RPMI7951 (cell line): ENCODE measurements at places on chromosomes 12 and 14. TPM values are rescaled to one million over a fixed set of nuclear protein-coding genes. Genes with fewer than 3 reads are reported as not detected.
A peak's percentile ranks its signal among the peaks of the same experiment; 100 is the strongest.

TAMALIN gene
- 0.20 and 0.24 TPM in 2 replicates for total RNA-seq

OR6C2 gene
- not detected in 2 replicates for total RNA-seq

DNA sequence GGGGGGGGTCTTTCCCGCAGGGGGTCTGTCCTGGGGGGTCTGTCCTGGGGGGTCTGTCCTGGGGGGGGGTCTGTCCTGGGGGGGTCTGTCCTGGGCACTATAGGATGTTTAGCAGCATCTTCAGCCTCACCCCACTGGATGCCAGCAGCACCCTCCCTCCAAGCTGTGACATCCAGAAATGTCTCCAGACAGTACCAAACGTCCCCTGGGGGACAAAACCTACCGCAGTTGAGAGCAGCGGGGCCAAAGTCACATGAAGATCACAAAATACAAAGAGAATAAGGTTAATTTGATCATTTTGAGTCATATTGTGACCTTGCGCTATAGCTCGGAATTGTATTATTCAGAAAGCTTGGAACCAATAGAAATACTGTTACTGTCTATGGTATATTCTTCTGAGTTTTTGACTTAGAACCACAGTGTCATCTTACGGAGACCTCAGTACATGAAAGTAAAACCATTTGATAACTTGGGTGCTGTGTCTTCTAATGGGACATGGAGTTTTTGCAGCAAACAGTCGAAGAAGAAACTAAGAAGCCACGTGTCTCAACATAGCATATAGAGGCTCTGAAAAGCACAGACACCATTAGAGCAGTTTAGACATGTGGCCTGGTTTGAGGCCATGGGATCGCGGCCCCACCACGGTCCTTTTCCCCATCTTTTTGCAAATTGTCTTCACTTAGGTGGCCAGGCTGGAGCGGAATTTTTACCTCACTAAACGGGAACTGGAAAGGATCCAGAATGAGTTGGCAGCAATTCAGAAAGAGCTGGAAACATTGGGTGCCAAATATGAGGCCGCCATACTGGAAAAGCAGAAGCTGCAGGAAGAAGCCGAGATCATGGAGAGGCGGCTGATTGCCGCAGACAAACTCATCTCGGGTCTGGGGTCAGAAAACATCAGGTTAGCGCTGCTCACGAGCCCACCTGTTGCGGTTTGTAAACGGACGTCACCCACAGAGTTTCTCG is 59.9 kb downstream of the CCDC92 start:
- DNase-seq: no peak

- DNase-seq: no peak
These were observed 14.4 kb upstream of the TBX5 start for GRCh38 chr12:114420182-114420943.

SYNDIG1L gene
- total RNA-seq: not detected in 2 replicates

GRCh38 chr12:106030210-106031071 is 108.3 kb downstream of the NUAK1 start:
- DNase-seq: peak; percentile 98

- DNase-seq: no peak
These were observed 8.2 kb upstream of the NUDT4 start for GRCh38 chr12:93369505-93369904.

DNA sequence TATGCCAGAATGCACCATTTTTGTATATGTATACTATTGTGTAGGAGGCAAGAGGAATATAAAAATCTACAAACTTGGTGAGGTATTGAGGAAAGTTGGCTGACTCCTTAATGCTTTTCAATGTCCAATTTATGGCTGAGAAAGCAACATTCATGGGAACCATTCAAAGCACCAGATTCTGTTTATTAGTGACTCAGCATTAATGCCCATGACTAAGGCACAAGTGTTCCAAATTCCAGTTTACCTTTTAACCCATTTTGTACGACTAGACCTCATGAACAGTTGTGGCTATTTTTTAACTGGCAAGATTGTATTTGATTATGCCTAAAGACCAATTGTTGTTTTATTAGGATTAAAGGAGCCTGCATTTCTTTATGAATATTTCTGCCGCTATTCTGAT is 375.4 kb upstream of the ATP2B1 start:
- no peak for DNase-seq
